Aorta (tissue), 5 donors: ENCODE measurements at places on chromosomes 6 and 20. TPM values are rescaled to one million over a fixed set of nuclear protein-coding genes. Genes with fewer than 3 reads are reported as not detected.

Gene LTA
- total RNA-seq = not detected

Gene SIGLEC1
- 16.8 TPM for total RNA-seq

Gene TAP1
- total RNA-seq = 39.4 TPM

Gene CFAP206
- total RNA-seq = not detected

Gene PROCR
- 75.9 TPM for total RNA-seq

Gene HLA-DPA1
- 203 TPM for total RNA-seq

Gene RFX6
- total RNA-seq = not detected

Gene BTN3A1
- total RNA-seq = 40.7 TPM

DNA sequence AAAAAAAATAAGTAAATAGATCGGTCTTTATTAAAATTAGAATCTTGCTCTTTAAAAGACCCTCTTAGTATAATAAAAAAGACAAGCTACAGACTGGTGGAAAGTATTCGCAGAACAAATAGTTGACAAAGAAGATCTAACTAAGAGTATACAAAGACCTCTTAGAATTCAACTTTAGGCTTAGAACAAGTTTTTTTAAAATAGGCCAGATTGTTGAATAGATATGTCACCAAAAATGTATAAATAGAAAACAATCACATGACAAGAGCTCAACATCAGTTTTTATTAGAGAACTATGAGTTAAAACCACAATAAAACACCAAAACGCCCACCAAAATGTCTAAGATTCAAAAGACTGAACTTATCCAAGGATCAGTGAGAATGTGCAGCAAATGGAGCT lies 632.7 kb upstream of the PTCHD4 start:
- no peak for DNase-seq

DNA sequence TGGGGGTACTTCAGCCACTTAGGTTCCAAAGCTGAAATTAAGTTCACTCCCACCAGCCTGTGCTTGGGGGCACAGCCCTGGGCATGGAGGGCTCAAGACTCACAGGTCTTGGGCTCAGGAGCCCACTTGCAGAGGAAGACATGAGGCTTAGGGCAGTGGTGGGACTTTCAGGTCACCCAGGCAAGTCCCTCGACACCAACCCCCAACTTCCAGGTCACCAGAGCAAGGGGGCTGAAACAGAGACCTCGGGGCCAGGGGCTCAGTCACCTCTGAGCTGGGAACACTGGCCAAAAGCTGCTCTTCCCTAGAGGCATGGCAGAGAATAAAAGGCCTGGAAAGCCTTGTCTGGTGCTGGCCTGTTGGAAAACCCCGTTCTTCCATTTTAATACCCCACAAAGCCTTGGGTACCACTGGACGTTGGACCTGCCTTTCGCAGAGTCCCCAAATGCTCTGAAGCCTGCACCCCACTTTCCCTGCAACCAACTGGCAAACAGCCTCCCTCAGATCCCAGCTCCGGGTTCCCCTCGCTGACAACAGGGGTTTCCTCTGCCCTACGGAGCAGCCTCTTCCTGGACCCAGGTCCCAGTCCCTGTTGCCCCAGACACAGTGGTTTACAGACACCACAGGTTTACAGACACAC lies 160.9 kb upstream of the PMEPA1 start:
- DNase-seq = no peak

DNA sequence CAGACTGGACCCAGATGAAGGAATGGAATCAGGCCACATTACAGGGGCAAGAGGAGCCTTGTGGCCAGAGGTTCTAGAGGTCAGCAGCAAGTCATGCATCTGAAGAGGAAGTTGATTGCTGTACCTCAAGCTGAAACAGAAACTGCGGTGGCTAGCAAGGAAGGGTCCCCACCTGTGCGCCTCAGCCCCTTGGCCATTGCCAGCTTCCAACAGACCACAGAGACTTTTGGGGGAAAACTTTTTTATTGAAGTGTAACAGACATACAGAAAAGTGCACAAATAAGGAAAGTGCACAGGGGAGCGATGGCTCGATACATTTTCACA lies 26.8 kb upstream of the SLC9A8 start:
- no peak for DNase-seq

GRCh38 chr20:5535125-5535756 lies 215.0 kb upstream of the SHLD1 start:
- DNase-seq = no peak

- DNase-seq = no peak
Measured at GRCh38 chr20:36496707-36497669, 44.3 kb upstream of the MYL9 start.

DNA sequence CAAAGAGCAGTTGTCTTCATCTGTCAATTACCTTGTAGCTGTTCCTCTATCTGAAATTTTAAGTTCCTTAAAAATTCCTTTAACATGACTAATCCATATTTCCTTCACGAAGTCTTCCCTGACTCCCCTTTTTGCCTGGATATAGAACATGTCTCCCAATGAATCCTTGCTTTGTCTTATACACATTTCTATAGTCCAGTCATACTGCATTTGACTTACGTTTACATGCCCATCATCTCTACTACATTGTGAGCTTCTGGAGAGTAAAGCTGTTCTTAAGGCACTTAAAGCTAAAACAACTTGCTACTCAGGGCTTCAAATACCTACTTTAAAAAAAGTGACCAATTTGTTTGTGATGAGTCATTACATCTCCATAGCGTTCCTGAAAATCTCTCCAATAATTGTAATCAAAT lies 4.9 kb downstream of the REV3L start:
- no peak for DNase-seq

DNA sequence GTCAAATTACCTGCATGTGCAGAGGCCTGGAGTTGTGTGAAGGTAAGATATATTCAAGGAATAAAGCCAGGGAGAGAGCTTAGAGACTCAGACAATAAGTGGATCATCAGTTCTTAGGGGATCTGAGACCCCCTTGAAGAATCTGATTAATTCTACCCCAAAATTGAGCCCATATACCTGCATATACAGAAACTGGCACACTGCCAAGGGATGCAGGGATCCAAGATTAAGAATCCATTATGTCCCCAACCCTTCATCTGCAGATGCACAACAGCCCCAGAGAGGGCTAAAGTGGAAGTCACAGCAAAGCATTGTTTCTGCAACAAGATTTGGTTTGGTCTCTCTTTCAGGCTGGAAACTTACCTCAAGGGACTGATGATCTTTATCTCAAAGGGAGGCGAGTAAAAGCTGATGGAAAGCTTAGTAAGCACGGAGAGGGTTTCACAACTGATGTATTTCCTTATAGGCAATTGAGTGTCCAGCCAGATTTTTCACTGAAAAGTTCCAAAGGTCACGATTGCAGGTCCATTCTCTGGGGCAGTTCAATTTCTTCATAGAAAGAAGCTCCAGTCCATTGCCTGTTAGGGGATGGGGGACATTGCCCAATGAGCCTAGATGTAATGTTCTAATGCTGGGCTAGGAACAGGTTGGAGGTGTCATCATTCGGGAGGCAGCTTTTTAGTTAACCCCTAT lies 20.9 kb upstream of the STK35 start:
- DNase-seq = no peak

- DNase-seq = no peak
Measured at GRCh38 chr20:20896606-20897005, 184.2 kb upstream of the RALGAPA2 start.

DNA sequence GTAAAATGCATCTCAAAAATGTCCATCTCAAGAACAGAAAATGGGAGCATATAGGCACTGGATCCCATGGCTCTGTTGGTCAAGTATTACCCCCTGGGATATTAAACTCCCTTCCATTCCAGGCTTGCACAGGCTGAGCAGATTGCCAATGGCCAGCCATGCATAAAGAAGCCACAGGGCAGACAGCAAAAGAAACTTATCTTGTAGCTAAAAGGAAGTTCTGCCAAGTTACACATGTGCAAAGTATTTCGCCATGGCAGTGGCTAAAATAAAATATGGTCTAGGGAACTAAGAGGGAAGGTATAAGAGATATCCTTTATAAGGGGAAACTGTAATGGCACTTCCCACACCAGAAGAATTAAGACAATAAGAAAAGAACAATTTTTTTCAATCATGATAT lies 415.6 kb upstream of the BTBD3 start:
- no peak for DNase-seq

GRCh38 chr6:100452998-100453397 lies 11.7 kb downstream of the SIM1 start:
- DNase-seq = no peak

GRCh38 chr6:26571592-26572296 lies 25.0 kb upstream of the ABT1 start:
- DNase-seq = peak; percentile 79

DNA sequence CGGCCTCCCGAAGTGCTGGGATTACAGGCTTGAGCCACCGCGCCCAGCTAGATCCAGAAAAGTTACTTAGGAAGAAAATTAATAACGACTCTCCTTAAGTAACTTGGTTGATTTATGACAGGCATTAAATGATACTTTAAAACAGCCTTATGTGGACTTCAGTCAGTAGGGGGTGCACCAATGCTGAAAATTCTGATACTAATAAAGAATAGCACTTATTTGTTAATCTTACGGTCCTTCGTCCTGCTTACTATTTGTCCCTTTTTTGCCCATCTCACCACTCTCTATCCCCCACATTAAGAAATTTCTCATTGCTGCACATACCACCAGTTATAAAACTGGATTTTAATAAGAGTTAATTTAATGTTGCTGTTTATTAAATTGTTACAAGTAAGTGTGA lies 12.7 kb upstream of the PRELID3B start:
- no peak for DNase-seq

GRCh38 chr6:6851059-6851948 lies 256.5 kb upstream of the RREB1 start:
- no peak for DNase-seq

DNA sequence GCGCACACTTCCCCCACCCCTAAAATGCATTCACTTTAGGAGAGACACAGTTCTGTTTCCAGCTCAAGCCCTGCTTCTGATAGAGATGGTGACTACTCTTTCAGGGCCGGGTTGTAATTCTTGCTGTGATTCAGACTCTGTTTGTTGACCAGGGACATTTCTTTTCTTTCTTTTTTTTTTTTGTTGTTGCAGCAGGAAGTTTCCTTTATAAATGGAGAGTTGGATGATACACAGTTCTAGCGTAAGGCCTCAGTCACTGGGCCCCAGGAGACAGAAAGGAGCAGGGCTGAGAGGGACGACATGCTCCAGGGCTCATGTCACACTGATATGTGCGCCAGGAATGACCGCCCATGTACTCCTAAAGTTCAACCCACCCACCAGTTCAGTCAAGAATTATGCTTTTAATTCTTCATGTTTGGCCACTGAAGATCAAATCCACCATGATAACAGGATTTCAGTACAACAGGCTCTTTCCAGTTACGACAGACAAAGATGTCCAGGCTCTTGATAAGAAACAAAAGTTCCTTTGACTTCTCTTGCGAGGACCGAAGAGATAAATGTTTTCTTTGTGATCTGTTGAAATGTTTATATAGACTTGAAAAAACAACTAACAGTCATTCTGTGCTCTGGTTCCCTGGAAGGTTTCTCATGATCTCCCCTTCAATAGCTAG lies 142.5 kb downstream of the CD164 start:
- DNase-seq = no peak

DNA sequence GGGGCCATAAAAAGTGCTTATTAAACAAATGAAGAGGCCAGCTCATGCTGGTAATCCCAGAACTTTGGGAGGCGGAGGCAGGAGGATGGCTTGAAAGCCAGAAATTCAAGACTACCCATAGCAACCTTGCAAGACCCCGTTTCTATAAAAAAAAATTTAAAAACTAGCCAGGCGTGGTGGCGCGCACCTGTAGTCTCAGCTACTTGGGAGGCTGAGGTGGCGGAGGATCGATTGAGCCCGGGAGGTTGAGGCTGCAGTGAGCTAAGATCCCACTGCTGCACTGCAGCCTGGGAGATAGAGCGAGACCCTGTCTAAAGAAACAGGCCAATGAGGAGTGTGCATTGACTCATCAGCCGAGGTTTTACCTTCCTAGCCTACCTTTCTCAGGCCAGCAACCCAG lies 15.2 kb downstream of the NPEPL1 start:
- DNase-seq = no peak

DNA sequence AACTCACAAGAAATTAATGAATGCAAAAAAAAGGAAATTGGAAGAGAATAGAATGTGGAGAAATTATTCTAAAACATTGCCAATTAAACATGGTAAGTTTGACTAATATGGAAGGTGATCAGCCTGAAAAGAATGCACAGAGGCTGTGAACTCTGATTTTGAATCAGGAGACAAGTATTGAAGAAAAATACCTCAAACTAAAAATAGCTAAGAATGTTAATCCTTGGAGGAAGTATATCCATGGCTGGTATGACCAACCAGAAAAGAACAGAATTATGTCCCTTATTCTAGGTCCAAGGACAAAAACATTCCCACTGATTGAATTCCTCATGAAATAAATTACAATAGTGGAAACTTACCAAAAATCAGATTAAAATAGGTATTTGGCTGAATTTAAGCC lies 7.3 kb upstream of the RIMS1 start:
- DNase-seq = no peak

GRCh38 chr20:10745790-10746189 lies 72.0 kb upstream of the JAG1 start:
- no peak for DNase-seq

DNA sequence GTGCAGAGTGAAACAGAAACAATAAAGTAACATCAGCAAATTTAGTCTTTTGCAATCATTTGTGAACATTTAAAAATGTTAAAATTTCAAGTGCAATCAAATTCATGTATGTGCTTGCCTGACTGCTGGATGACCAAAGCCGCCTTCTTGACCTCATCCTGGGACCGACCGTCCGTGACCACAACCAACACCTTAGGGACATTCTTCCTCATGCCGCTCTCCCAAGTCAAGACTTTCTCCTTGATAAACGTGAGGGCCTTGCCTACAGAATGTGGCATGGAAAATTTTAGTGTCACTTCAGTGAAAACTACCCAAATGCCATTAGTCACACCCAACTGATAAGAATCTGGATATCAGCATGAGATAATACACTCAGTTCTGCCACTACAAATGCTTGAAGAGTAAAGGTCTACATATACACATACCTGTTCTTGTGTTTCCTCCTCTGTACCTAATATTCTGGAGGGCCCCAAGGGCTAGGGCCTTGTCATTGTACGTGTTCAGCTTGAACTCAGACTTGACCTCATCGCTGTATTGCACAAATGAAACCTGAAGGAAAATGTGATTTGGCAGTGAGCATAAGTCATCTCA lies 86.8 kb downstream of the COL12A1 start:
- no peak for DNase-seq

DNA sequence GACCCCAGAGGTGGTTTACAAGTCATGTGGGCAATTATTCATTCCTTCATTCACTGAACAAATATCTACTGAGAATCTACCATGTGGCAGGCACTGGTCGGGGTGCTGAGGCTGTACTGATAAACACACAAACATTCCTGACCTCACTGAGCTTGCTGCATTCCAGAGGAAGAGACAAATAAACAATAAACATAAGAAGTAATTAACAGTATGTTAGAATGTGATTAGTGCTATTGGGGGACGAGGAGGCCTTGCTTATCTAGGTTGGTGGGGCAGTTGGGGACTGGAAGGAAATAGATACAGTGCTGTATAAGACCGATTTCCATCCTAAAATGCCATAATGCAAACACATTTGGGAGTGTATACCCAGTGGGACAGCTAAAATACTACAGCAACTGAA lies 44.1 kb downstream of the MAK start:
- DNase-seq = no peak
